RPMI8226 (cell line): ENCODE measurements at places on chromosomes 12 and 14.

DNA sequence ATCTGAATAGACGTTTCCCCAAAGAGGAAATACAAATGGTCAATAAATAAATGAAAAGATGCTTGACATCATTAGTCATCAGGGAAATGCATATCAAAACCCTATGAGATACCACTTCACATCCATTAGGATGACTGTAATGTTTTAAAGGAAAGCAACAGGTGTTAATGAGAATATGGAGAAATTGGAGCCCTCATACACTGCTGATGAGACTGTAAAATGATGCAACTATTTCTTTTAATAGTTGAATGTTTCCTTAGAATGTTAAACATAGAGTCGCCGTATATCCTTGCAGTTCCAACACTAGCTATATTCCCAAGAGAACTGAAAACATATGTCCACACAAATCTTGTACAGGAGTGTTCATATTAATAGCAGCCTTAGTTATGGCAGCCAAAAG is 133.2 kb downstream of the SLC38A4 start:
- DNase-seq: no peak

- peak; percentile 77 for DNase-seq
Measured at GRCh38 chr12:122021822-122022392, at the start of gene BCL7A. Gene BCL7A, plus strand, starts transcription at chr12:122021884. Its CDS starts 208 bp downstream, at chr12:122022092.

DNA sequence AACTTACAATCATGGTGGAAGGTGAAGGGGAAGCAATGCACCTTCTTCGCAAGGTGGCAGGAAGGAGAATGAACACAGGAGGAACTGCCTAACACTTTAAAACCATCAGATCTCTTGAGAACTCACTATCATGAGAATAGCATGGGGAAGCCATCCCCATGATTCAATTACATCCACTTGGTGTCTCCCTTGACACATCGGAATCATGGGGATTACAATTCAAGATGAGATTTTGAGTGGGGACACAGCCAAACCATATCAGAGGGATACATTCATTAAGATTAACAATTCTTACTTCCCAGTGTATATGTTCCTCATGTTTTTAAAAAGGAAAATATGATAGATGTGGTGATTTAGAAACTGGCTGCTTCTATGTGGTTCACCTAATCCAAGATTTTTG is 117.9 kb downstream of the PDE3A start:
- no peak for DNase-seq

DNA sequence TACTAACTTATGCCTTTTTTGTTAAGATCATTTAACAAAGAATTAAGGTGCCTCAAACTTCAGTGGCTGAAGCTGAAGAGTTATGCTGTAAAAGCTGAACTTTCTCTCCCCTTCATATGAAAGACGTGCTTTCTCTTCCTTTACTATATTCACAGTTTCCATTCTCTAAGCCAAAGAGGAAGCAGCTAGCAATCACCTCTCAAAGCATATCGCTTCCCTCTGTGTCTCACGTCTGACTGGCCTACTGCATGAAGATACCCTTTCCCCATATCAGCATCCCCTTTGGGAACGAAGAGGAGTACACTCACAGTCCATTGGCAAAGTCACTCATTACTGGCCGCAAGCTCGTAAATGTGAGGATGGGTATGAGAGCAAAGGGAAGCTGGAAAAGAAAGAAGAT is 34.9 kb downstream of the SLC11A2 start:
- no peak for DNase-seq

DNA sequence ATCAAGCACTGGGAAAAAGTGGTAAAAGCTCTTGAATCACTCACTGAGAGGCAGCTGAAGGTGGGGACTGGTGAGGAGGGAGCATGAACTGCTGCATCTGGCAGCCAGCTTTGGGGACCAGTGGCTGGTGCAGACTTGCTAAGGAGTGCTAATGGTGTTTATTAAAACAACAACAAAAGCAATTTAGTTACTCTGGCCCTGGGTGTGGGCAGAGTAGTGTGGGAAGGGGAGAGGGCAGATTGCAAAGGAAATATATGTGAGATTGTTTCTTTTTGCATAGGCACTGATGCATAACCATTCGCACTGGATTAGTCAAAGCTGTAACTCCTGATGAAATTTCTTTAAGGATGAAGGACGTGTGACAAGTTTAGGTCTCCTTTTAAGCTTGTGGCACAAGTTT is 8.1 kb downstream of the TXNRD1 start:
- no peak for DNase-seq

DNA sequence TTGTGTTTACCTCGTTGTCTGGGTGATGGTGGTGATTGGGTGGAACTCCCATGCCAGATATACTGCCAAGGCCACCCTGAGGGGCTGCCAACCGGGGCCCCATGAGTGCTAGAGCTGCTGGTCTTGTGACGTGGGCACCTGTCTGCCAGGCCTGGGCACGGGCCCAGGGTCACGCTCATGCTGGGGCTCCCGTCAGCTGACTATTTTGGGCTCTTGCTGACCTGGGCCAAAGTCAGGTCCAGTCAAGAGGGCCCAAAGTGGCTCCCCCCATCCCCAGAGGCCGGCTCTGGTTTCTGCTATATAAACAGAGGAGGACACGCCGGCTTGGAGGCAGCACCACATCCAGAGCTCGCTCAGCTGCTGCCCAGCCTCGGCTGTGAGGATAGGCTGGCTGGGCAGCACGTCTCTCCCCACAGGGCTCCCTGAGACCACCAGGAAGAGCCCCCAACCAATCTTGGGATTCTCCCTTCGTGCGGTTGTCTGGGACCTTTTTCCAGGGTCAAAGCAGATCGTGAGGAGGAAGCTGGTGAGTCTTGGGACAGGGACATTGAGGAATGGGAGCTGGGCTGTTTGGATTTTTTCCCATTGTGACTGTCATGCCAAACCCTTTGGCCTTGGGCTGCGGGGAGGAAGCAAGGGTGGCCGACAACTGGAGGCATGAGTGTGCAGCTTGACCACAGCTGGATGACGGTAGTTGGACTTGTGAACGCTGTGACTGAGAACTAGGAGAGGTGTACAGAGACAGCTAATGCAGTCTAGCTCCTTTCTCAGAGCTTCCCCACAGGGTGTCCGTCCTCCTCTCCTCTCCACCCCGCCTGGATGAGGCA is 7.6 kb upstream of the NR4A1 start:
- no peak for DNase-seq
